NCI-H2171 (cell line): ENCODE measurements at places on chromosomes 16 and 17.
A peak's percentile ranks its signal among the peaks of the same experiment; 100 is the strongest.

- no peak for DNase-seq
Measured at GRCh38 chr16:20153444-20153843, 79.8 kb upstream of the GPR139 start.

GRCh38 chr17:18851201-18851600, 6.7 kb upstream of the PRPSAP2 start:
- no peak for DNase-seq

DNA sequence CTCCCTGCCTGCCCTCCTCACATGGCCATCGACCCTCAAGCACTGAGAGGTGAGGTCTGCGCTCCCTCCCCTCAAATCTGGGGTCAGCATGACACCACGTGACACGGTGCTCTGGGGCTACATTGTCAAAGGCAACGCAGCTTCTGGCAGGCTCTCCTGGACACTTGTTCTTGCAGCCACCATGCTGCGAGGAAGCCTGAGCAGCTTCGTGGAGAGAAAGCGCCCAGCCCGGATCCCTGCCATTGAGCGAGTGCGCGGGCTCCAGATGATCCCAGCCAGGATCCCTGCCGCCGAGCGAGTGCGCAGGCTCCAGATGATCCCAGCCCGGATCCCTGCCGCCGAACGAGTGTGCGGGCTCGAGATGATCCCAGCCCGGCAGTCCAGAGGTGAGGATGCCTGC, 70.9 kb upstream of the METRNL start:
- DNase-seq: no peak

GRCh38 chr16:24918641-24919040, 72.9 kb downstream of the SLC5A11 start:
- DNase-seq: no peak

DNA sequence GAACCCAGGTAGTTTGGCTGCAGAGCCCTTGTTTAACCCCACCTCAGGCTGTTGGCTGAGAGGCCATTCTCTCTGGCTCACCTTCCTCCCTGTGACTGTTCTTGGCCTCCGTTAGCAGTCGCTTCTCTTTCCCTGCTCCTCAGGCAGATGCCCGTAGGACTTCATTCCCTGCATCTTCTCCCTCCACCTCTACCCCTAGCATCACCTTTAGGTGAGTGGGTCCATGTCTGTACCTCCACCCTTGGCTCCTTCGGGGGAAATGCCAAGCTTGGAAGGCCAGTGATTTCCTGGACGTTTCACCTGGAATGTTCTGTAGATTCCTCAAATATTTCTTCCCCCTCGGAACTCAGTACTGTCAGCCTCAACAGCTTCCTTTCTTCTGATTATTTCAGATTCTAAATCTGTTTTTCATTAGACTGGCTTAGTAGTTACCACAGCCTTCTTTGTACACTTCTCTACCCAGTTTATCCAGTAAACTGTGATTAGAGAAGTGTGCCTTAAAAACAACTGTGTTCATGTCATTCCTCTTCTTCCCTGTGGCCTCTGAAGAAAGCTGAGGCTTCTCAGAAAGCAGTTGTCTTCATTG, 227.9 kb downstream of the MSI2 start:
- no peak for DNase-seq

DNA sequence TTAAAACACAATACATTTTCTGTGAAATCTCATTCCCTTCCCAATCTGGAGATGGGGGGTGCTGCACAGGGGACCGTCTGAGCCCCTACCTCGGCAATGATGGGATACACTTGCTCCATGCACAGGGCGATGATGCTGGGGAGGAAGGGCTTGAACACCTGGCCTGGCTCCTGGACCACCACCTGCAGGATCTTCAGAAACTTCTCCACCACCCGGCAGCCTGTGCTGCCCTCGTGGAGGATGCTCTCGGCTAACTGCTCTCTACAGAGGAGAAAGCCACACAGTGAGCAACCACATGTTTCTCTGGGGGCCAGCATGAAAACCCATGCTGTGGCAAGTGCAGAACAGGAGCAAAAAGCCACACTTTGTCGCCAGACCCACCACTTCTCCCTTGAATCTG, 42.4 kb upstream of the GSG1L start:
- DNase-seq: no peak

- no peak for DNase-seq
Measured at GRCh38 chr17:20996724-20997615, 45.8 kb downstream of the USP22 start.

- DNase-seq: no peak
Measured at GRCh38 chr16:57773655-57774295, 28.5 kb downstream of the KIFC3 start.

DNA sequence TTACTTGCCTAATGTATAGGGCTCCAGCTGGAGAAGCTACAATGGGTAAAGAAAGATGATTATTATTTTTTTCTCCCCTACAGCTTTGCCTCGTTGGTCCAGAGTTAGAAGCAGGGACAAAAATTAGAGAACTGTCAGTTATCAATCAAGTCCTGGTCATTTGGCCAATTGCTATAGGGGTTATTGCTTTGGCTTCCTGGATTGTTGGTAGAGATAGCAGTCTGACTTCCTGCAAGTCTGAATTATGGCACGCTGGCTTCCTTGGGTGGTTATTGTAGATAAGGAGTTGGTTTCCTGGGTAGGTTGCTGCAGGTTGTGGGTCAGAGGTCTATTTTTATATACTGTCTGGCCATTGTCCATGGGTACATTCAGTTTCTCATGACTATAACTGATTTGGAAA, 84.7 kb upstream of the ELAC2 start:
- DNase-seq: no peak

- DNase-seq: no peak
Measured at GRCh38 chr17:32863559-32863958, 13.4 kb downstream of the MYO1D start.

DNA sequence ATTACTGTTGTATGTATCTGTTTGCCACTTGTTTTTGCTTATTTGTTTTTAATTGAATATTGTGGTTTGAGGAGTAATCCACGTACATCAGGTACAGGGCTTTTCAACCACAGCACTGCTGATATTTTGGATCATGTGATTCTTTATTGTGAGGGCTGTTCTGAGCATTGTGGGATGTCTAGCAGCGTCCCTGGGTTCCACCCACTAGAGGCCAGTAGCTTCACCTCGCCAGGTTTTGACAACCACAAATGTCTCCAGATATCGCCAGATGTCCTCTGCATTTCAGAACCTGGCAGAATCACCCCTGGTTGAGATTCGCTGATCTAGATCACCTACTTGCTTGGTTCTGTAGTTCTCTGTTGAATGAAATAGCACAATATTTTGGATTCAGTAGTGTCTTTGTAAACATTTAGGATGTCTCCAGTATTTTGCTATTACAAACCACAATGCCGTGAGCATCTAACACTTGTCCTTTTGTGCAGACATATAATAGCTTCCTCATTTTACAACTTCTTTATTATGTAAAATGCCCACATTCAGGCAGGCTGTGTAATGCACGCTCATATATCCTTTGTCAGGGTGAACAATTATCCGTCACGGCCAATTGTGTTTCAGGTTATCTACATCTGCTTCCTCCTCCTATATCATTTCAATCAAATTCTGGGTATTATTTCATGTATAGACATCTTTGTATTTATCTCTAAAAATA, 380.3 kb downstream of the SNX29 start:
- DNase-seq: no peak

GRCh38 chr17:79600681-79601131, 10.1 kb downstream of the RBFOX3 start:
- no peak for DNase-seq

- no peak for DNase-seq
Measured at GRCh38 chr16:3730161-3731125, 13.1 kb upstream of the TRAP1 start.

DNA sequence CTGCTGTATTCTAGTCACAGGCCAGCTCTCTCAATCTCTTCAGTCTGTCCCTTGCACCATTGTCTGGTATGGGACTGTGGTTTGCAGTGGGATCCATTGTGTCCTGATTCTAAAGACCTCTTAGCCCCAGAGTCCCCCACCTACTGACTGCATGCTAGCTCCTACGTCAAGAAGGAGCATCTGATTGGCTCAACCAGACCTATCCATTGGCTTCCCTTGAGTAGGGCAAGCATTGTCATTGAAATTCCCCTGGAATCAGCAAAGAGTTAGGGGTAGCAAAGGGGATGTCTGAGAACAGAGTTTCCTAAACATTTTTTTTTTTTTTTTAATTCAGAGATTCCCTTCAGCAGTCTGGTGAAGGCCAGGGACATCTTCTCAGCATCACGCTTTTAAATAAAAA, 175.3 kb upstream of the MPHOSPH6 start:
- DNase-seq: no peak

DNA sequence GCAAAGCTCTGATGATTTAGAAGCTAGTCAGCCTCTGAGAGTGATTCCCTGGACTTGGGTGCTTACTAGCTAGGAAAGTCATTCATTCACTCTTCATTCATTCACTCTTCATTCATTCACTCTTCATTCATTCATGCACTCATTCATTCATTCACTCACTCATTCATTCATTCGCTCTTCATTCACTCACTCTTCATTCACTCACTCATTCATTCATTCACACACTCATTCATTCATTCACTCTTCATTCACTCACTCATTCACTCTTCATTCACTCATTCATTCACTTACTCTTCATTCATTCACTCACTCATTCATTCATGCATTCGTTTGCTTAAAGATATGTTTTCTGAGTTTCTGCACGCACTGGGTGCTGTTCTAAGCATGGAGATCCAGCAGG, 292.7 kb upstream of the TNRC6C start:
- no peak for DNase-seq

DNA sequence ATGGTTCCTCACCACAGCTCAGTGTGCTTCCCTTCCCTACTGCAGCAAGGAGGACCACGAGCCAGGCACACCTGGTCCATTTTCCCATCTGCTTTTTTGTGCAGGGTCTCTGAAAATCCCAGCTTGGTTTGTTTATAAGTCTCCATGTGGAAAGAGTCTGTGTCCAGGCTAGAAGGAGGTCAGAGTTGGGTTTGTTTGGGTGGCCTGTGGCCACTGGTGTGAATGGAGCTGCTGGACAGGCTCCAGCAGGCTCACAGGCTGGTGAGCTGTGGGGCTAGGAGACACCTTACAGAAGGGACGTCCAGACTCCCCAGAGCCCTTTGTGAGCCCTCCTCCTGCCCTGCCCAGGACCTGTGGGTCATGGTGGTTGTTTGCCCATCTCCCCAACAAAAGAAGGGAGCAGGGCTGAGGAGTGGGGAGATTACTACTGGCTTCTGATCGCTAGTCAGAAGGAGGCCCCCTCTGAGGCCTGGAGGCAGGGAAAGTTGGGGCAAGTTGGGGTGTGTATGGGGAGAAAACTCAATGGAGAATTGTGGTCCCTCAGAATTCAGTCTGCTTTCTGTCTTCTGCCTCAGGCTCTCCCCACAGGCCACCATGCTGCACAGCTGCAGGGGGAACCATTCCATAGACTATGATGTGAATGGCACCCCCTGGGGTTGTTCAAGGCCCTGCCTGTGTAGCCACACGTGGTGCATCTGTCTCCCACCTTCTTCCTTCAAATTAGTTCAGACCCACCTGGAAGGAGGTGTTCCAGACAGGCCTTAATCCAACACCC, 4.1 kb downstream of the RARA start:
- no peak for DNase-seq

DNA sequence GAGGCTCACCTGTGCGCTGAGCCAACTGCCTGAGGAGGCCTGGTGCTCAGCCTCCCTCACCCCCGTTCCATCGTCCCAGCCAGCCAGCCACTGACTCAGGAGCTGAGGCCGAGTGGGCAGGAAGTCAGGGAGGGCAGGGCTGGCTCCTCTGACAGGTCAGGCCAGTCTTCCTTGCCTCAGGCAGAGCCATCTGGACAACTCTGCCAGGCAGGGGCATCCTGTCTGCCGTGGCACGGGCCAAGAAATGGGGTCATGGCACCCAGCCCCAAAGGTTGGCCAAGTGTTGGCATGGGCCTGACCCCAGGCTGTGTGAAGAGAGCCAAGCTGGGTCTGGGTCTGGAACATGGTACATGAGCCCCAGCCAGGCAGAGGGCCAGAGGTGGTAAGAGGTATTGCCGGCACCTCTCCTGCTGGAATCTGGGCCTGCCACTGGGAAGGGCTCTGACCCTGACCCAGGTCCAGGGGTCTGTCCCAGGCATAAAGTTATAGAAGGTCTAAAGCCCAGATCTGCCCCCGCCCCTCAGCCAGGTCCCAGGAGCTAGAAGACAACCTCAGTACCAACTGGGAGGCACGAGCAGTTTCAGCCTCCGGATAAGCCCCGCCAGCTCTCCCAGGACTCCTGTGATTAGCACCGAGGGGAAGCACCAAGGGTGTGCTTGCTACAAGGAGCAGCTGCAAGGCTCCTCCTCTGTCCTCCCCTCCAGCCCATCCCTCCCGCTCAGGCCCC, 2.5 kb upstream of the VASN start:
- DNase-seq: no peak

- DNase-seq: no peak
Measured at GRCh38 chr17:76541739-76542454, 2.1 kb downstream of the PRCD start.

DNA sequence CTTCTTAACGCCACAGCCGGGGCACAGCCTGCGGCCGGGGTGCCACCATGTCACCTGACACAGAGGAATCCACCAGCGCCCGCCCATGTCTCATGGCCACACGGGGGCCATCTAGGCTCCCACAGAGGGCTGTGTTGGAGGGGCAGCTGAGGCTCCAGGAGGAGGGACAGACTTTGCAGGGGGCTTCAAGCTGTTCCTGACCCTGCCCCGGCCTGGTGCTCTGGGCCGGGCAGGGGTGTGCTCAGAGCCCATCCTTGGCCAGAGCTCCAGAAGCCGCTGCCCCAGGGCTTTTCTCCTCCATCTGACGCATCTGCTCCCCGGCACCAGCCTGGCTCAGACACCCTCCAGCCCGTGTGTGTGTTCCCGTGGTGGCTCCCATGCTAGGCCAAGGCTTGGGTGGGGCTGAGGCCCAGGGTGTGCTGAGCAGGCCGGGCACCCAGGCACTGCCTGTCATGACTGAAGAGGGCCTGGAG, 7.8 kb upstream of the SLC38A10 start:
- DNase-seq: no peak

- no peak for DNase-seq
Measured at GRCh38 chr17:75758131-75758905, 6.7 kb downstream of the GALK1 start.

- no peak for DNase-seq
Measured at GRCh38 chr16:70647441-70648359, 1.3 kb downstream of the IL34 start.

DNA sequence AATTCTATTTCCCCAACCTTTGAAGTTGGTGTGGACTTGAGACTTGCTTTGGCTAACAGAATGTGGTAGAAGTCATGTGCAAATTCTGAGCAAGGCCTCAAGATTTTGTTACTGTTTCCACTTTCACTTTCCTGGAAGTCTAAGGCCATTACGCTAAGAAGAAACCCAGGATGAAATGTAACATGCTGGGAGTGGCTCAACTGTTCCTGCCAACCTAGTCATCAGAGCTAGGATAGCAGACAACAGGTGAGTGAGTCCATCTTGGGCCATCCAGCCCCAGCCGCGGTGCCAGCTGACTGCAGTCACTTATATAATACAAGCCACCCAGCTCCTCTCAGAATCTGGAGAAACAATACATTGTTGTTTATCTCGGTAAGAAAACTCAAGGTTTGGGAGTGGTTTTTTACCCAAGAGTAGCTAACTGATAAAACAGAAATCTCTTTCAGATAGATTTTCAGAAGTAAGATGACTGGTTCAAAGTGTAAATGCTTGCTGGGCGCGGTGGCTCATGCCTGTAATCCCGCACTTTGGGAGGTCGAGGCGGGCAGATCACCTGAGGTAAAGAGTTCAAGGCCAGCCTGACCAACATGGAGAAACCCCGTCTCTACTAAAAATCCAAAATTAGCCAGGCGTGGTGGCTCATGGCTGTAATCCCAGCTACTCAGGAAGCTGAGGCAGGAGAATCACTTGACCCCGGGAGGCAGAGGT, 10.7 kb upstream of the STX4 start:
- no peak for DNase-seq

GRCh38 chr16:86567701-86568581, 1.3 kb downstream of the FOXC2 start:
- no peak for DNase-seq

- DNase-seq: peak; percentile 87
Measured at GRCh38 chr17:8192070-8192815, 2.3 kb upstream of the BORCS6 start.
